CD4-positive, alpha-beta T cell treated with Interleukin-1 beta for 1 hour (primary cell): ENCODE measurements at places on chromosomes 3 and 15.

DNA sequence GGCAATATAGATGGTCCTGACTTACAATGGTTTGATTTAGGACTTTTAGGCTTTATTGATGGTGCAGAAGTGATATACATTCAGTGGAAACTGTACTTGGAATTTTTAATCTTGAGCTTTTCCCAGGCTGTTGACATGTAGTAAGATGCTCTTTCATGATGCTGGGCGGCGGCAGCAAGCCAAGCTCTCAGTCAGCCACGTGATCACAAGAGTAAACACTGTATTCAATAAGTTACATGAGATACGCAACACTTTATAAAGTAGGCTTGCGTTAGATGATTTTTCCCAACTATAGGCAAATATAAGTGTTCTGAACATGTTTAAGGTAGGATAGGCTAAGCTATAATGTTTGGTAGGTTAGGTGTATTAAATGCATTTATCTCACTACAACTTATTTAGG, 17.9 kb downstream of the PARP9 start:
- DNase-seq: no peak

DNA sequence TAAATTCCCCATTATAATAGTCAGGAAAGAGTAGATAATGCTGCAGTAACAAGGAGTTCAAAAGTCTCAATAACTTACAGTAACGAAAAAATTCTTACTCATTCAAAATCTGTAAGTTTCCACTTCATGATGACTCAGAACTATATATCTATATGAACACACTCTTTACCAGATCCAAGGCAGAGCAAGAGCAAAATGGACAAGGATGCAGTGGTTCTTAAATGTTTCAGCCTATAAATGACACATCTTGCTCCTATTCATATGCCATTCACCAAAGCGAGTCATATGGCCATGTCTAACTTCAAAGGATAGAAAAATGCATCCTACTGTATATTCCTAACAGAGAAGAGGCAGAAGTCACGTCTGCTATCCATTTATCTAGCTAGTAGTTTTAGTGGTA, 787.7 kb downstream of the NAALADL2 start:
- no peak for DNase-seq

GRCh38 chr3:195212033-195212748, 58.8 kb downstream of the XXYLT1 start:
- no peak for DNase-seq

- no peak for DNase-seq
Observed at GRCh38 chr3:119647843-119648575, 12.4 kb downstream of the POPDC2 start.

DNA sequence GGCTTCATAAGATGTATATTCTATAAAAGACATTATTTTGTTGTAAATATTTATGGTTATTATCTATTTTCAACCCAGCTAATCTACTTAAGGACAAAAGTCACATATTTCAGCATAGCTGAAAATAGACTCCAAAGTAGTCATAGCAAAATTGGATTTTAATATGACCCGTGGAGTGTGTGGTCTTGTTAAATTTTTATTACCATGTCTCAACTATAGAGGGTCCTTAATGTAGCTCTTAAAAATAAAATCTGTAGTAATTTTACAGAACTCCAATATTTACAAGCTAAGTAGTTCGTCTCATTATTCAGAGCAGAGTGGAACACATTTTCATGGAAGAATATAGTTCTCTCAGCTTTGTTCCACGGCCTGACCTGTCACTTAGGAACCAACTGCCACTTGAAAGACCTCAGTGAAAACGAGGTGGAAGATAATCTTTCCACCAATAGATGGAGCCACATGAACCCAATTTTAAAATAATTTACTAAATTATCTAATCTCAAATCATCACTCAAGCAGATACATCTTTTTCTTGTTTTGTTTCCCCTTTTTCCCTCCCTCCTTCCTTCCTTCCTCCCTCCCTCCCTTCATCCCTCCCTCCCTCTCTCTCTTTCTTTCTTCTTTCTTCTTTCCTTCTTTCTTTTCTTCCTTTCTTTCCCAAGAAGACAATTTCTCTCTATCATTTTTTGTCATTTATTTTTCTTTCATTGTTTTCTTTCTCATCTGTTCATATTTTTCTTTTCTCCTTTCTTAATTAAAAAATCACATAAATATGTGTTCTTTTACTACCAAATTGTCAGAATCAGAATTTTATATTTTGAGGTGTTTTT, 97.2 kb downstream of the CLDN1 start:
- peak; percentile 8 for DNase-seq

GRCh38 chr3:161793194-161793930, 296.8 kb downstream of the OTOL1 start:
- DNase-seq: no peak

DNA sequence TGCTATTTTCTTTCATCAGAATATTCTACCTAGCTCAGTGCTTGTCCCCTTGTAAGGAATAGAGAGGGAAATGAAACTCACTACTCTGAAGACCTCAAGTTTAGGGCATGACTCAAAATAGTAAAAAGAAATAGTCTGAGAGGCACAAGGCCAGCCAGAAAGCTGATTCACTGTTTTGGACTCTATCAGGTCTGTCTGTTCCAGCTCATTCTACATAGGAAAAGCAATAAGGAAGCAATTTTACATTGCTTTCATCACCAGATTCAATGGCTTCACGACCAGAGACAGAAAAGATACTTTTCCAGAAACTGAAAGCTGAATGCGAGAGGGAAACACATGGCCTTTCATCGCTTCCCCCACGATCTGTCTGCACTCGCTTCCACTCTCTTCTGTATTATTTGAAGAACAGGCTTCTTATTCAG, 276.0 kb downstream of the GBE1 start:
- no peak for DNase-seq

DNA sequence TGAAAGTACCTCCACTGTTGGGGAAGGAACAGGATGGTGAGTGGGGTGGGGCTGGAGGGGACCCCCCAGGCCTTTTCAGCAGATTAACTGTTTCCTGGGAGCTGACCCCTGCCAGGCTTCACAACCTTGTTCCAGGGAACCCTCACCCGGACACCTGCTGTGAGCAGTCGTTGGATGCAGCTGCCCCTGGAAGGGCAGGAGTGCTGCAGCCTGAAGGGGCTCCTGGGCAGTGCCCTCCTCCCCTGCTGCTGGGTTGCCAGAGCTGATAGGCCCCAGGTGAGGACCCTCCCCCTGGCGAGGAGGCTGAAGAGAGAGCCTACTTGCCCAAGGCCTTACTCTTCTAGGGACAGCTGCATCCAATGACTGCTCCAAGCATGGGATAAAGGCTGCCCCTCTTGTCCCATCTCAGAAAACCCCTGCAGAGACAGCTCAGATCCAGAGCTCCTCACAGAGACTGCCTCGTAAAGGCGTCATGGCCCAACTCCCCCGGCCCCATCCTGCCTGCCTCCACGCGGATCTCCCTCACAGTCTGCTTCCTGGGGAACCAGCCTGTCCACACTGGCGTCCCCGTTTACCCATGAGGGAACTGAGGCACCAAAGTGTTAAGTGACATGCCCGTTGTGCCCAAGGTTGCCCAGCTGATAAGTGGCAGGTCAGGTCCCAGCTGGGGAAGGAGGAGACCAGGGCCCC, 193.4 kb upstream of the LINGO1 start:
- DNase-seq: no peak

DNA sequence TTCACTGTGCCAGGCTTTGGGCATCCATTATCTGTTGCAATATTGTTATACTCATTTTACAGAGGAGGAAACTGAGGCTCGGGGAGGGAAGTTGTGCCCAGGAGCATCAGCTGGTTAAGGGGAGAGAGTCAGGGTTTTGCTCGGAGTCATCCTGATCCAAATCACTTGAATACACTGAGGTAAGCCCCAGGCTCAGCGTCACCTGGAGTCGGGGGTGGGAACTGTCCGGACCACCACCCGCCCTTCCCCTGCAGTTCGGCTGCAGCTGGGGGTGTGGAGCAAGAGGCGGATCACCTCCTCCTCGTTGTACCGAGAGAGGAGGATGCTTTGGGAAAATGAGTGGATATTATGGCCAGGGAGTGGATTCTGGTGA, 646 bp downstream of the HRH1 start:
- no peak for DNase-seq

DNA sequence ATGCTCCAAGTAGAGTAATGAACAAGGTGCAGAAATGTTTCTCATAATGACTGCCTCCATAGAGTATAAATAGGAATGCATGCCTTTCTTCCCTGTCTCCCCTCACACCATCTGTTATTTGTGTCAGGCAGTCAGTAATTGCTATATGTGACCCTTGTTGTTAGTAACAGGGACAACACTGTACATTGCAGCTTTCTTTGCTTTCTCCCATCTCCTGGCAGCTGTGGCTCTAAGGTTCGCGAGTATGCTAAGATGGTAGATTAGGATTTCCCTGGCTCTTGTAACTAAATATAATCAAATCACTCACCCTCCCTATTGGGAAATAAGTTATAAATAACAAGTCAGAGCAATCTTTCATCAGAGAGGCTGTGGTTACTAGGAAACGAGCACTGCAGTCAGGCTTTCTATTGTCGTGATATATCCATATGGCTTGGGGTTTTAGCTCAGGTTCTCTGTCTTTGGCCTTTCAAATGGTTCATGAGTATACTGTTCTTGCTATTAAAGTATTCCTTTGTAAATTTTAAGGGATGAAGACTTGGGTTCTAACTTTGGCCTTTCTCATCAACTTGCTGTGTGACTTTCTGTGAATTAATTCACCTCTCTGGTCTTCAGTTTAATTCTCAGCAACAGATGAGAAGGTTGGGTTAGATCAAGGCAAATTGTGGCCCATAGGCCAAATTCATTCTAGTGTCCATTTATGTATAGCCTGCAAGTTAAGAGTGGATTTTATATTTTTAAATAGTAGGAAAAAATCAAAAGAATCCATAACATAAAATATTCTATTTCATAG, 8.1 kb upstream of the MINDY4B start:
- no peak for DNase-seq

DNA sequence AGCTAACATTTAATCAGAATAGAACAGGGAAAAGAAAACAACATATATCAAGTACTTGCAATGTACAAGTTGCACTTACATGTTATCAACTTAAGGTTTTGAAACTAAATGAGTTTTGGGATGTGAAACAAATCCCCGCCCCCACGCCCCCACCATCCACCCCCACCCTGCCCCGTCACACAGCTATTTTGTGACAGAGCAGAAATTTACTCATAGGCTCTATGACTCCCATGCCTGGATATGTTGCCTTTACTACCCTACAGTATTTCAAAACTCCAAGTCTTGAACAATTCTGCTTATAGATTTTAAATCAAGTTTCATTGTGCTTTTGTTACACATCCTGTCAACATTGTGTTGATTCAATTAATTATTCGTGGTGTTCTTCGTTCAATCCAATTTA, 18.1 kb upstream of the IL1RAP start:
- no peak for DNase-seq

DNA sequence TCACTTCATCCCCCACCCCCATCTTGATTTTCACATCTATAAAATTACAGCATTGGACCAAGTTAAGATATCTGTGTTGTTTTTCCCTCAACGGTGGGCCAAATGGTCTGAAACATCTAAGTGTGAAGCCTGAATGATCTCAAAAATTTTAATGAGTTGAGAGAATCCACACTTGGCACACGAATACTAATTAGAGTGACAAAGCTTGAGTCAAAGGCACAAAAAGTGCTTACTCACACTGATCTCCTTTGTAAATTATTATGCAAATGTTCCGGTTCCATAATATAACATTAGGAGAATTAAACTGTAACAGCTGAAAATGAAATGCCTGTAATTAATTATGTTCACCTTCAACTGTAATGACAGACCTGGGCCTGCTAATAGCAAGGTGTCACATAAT, 33.6 kb downstream of the GPR176 start:
- DNase-seq: no peak

GRCh38 chr15:59190291-59190690, 16.4 kb upstream of the LDHAL6B start:
- no peak for DNase-seq

DNA sequence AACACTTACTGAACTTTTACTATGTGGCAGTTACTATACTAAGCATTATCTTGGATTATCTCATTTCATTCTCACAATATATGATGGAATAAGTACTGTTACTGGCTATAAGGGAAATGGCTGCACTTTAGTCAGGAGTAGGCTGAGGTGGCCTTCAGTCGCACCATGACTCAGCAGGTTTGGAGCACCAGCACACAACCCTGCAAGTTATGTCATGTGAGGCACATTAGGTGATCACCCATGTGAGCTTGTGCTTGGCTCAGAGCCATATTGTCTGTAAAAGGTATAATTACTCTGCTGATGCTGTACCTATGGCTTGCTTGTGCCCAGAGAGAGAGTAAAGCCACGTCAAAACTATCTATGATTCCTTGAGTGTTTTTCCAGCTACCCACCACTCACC, 54.1 kb upstream of the TIPARP start:
- no peak for DNase-seq

- no peak for DNase-seq
Observed at GRCh38 chr15:35112346-35112745, 27.3 kb upstream of the NANOGP8 start.

DNA sequence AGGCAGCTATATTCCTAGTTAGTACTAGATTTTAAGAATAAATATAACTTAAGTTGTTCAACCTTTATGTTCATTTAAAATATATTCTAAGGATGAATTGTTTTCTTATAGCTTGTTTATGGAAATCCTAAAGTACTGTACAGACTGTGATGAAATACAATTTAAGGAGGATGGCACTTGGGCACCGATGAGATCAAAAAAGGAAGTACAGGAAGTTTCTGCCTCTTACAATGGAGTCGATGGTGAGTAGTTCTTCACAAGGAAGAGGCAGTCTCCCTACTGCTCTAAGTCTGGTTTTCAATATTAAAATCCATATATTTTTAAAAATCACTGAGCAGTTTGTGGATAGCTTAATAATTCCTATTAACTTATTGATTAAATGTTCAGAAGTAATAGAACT, 29.6 kb downstream of the CALML4 start:
- DNase-seq: no peak

DNA sequence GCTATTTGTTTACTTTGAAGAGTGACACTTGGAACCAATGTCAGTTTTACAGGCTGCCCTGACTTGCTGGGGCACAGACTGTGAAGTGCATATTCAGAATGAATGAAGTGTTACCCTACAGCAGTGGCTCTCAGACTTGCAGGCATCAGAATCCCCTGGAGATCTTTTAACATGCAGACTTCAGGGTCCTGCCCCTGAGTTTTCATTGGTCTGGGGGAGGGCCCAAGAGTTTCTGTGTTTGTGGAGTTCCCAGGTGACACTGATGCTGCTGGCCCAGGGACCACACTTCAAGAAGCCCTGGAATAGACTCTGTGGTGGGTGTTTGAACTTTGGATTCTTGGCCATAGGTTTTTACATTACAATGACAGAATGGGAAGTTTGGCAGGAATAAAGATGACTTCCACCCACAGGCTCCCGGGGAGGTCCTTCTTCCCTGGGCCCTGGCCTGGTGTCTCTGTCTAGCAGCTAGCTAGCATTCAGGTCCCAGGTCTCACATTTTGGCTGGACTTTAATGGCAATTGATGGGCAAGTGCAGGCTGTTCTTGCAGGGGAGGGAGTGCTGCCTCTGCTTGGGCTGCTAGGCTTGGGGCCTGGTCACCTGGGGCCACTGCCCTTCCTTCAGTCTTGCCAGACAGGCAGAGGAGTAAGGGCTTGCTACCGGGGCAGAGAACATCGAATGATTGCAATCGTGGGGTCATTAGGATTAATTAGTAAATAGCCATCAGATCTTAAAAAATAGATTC, 149.0 kb downstream of the APBA2 start:
- DNase-seq: no peak

- DNase-seq: no peak
Observed at GRCh38 chr3:105915524-105915923, 46.7 kb upstream of the CBLB start.

- DNase-seq: no peak
Observed at GRCh38 chr3:23376516-23377248, 173.6 kb downstream of the UBE2E2 start.

GRCh38 chr3:194711913-194712312, 26.2 kb downstream of the FAM43A start:
- DNase-seq: no peak
